A549 (cell line): ENCODE measurements at places on chromosomes 7 and 10.

DNA sequence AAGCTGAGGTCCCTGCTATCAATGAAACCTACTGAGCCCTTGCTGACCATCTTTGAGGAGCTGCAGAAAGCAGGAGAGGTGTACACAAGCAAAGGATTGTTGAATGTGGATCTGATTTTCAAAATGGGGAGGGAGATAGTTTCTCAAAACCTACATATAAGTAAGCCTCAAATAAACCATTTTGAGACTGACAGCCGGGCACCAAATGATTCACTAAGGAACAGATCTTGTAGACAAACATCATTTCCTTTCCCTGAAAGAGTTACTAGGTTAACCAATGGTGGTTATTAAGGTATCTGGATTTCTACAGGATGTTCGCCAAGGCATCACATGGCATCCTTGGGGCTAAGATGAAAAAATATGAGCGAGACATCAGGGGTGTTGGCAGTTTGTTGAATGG lies 24.5 kb upstream of the RHOBTB1 start:
- DNase-seq: no peak

GRCh38 chr7:120991581-120991980 lies 3.1 kb downstream of the CPED1 start:
- no peak for DNase-seq

DNA sequence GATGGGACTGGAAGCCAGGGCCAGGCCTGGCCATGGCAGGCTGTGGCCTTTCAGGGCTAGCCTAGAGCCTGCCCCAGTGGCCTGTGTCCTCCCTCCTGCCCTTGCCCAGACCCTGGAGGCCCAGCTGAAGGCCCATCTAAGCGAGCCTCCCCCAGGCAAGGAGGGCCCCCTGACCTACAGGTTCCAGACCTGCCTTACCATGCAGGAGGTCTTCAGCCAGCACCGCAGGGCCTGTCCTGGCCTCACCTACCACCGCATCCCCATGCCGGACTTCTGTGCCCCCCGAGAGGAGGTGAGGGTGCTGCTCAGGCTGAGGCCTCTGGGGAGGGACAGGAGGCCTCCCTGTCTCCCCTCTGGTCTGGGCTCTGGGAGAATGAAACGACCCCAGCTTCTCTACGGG lies 60.9 kb downstream of the PALD1 start:
- no peak for DNase-seq

DNA sequence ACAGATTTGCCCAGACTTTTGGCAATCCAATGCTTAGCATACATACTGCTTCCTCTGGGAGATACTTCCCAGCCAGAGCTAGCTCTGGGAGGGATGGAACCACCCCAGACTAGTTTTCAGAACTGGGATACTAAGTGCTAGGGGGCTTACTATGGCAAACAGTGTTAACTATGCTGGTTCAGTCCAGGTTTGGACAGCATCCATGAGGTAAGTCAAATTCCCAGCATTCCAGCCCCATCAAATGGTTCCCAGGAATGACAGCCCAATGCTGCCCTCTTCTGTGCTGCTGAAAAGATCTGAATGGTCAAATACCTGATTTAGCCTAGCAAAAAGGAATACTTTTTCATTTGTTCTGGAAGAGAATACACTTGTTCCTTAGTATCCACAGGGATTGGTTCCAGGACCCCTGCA lies 141.7 kb upstream of the CCDC6 start:
- DNase-seq: no peak

- DNase-seq: no peak
These were observed 5.4 kb downstream of the TSPAN13 start for GRCh38 chr7:16758631-16759611.

DNA sequence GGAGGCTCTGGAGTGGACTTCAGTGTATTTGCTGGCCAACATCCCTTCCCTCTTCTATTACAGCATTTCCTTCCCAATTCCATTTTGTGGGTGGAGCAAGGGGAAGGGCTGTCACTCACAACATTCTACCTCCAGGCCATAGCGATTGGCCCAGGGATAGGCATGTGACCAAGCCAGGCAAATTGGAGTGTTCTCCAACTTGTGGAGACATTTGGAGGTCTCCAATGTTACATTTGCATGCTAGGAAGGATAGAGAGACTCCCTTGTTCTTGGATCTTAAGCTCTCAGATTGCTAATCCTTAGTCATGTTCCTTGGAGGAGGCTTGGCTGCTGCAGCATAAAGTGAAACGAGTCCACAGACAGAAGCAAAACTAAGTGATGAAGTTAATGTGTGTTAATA lies 95.6 kb upstream of the KIF5B start:
- DNase-seq: no peak

DNA sequence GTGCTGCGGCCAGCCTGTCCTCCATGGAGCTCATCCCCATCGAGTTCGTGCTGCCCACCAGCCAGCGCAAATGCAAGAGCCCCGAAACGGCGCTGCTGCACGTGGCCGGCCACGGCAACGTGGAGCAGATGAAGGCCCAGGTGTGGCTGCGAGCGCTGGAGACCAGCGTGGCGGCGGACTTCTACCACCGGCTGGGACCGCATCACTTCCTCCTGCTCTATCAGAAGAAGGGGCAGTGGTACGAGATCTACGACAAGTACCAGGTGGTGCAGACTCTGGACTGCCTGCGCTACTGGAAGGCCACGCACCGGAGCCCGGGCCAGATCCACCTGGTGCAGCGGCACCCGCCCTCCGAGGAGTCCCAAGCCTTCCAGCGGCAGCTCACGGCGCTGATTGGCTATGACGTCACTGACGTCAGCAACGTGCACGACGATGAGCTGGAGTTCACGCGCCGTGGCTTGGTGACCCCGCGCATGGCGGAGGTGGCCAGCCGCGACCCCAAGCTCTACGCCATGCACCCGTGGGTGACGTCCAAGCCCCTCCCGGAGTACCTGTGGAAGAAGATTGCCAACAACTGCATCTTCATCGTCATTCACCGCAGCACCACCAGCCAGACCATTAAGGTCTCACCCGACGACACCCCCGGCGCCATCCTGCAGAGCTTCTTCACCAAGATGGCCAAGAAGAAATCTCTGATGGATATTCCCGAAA lies 2.7 kb downstream of the PIK3CG start:
- no peak for DNase-seq

DNA sequence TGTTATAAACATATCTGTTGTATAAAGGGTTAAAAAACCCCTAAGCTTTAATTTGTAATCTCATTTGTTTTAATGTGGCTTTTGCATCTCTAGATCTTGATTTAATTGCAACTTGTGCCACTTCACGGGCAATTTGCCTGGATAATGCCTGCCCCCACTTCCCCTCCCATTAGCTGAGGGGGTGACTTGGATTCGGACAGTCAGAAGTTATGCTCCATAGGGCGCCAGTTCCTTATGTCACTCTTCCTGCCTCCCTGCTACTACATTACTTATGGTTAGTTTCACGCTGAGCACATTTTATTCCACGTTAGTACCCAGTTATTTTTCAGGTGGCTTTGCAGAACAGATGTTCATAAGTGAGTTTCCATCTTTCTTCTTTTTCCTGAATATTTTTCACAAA lies 1015.2 kb upstream of the PHF14 start:
- DNase-seq: no peak

- no peak for DNase-seq
These were observed 148.6 kb downstream of the IMMP2L start for GRCh38 chr7:111413739-111414138.

DNA sequence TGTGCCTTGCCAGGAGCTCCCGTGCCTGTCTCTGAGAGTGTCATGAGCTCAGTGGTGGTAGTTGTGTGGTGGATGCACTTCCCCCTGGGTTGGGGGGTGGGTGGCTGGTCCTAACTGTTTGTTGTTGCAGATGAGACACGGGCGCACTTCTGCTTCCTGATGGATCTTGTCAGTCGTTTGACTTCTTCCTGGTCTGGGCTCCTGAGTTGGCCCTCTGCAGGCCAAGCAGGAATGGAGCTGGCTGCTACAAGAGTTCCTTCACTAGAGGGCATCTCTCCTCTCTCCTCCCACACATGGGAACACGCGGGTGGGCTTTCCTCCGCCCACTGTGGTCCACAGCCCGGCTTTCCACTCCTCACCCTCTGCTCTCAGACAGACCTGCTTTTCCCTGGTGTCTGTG lies 82.0 kb downstream of the BMS1 start:
- peak; percentile 54 for DNase-seq

- DNase-seq: no peak
These were observed 15.5 kb upstream of the RET start for GRCh38 chr10:43061331-43061730.

- DNase-seq: no peak
These were observed 222.3 kb downstream of the SNX10 start for GRCh38 chr7:26513948-26514347.

DNA sequence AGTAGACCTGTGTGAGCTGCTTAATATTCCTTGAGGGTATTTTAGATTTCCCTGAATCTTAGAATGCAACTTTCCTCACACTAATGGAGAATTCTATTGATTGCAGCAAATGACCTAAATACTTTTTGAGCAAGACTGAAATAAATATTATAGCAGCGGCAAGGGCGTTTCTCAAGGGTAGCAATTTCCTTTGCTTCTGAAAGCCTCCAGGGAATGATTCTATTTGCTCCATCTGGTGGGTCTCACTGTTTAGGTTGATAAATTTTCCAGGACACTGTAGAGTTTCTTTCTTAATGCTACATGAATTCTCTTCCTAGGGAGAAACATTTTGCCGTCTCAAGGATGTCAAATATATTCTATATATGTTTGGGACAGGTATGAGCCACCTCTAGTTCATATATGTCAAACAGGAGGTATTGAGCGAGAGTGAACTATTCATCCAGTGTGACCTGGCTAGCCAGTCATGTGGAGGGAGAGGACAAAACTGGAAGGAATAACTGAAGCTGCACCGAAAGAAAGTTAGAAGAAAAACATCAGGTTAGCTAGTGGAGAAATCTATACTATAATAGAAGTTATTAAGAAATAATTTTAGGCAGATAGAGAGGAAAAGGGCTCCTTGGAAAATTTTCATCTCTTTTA lies 57.9 kb upstream of the FZD8 start:
- no peak for DNase-seq

GRCh38 chr7:601595-602340 lies 82.1 kb upstream of the PDGFA start:
- DNase-seq: no peak

DNA sequence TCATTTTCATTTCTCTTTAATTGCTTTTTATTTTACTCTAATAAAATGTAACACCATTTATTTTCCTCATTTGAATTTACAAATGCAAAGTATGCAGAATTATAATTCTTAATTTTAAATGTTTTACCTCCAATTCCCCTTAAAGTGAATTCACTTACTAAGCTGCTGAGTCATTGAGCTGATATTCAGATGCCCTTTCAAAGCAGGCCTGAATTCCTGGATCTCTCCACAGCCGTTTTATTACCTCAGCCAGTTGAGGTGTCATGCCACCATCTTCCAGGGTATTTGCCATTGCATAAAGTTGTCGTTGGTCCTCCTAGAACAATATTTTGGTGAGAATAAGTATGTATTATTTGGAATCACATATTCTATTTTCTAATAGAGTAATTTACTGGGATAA lies 33.2 kb downstream of the GNAT3 start:
- peak; percentile 53 for DNase-seq

DNA sequence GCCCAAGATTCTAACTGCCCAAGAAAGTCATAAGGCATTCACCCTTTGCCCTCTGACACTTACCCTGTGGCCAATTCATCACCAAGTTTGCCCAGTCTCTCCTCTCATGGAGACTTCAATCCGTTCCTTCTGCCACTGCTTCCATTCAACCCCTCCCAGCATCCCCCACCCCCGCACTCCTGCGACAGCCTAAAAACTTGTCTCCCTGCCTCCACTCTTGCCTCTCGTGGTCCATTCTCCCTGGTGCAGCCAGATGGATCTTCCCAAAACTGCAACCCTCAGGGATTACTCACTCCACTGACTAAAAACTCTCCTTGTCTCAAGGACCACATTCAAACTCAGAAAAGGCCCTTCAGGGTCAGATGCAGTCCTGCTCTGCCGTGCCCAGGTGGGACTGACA lies 32.3 kb upstream of the PLXNA4 start:
- no peak for DNase-seq

GRCh38 chr10:32692174-32692573 lies 246.2 kb downstream of the CCDC7 start:
- no peak for DNase-seq

DNA sequence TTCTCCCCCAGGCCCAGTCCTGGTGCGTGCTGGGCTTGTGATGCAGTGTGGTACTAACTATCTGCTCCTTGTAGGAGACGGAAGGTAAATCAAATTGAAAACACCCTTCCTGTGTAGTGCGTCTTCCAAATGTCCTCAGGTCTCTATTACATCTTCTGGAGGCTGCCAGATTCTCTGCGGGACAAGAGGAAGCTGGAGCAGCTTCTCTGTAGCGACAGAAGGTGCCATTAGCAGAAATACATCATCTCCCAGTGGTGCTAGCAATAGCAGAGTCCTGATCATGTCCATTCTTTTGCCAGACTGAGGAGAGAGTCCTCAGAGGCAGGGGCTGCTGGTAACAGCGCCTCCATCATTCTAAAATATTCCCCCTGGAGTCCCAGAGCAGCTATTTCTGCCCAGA lies 675.2 kb downstream of the LRMDA start:
- DNase-seq: no peak

GRCh38 chr10:44352316-44353127 lies 32.4 kb downstream of the CXCL12 start:
- DNase-seq: no peak

- DNase-seq: no peak
These were observed 125.7 kb downstream of the ARHGAP22 start for GRCh38 chr10:48478980-48479811.

GRCh38 chr10:5600908-5601307 lies 65.5 kb downstream of the ASB13 start:
- no peak for DNase-seq

DNA sequence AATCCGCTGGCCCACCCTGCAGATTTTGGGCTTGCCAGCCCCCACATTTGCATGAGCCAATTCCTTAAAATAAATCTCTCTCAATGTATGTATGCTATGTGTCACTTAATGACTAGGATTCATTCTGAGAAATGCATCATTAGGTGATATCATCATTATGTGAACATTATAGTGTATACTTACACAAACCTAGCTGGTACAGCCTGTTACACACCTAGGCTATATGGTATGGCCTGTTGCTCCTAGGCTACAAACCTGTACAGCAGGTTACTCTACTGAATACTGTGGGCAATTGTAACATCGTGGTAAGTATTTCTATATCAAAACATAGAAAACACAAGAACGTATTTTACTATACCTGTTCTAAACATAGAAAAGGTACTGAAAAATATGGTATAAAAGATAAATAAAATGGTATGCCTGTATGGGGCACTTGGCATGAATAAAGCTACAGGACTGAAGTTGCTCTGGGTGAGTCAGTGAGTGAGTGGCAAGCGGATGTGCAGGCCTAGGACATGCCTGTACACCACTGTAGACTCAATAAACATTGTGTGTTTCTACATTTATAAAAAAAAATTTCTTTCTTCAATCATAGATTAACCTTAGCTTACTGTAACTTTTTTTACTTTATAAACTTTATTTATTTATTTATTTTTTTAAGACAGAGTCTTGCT lies 135.9 kb downstream of the ABCA13 start:
- no peak for DNase-seq
